ENCODE measurements at places on chromosomes 3 and 15.

- DNase-seq, result no peak
Measured at GRCh38 chr3:124800511-124801258, 70.4 kb downstream of the UMPS start.

GRCh38 chr3:144341471-144341870 is 369.8 kb downstream of the DIPK2A start:
- DNase-seq, result no peak

GRCh38 chr3:102510663-102511062 is 75.8 kb downstream of the ZPLD1 start:
- DNase-seq, result no peak

- DNase-seq, result peak; percentile 23
Measured at GRCh38 chr3:24678021-24678420, 183.4 kb upstream of the THRB start.

DNA sequence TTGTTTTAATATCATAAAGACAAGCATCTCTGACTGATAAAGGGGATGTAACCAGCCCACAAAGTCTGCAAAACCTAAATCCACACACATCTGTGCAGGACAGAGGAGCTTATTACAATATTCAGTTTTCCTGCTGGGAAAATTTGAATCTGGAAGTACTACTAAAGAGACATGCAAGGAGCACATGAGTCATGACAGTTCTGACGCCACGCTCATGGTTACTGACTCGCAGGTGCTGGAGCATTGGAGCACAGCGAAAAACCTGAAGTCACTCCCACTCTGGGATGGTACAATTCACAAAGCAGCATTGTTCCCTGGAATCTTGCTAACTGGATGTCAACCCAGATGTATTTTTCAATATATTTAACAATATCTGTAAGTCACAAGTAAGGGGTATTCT is 7.6 kb upstream of the ISL2 start:
- DNase-seq, result peak; percentile 20

DNA sequence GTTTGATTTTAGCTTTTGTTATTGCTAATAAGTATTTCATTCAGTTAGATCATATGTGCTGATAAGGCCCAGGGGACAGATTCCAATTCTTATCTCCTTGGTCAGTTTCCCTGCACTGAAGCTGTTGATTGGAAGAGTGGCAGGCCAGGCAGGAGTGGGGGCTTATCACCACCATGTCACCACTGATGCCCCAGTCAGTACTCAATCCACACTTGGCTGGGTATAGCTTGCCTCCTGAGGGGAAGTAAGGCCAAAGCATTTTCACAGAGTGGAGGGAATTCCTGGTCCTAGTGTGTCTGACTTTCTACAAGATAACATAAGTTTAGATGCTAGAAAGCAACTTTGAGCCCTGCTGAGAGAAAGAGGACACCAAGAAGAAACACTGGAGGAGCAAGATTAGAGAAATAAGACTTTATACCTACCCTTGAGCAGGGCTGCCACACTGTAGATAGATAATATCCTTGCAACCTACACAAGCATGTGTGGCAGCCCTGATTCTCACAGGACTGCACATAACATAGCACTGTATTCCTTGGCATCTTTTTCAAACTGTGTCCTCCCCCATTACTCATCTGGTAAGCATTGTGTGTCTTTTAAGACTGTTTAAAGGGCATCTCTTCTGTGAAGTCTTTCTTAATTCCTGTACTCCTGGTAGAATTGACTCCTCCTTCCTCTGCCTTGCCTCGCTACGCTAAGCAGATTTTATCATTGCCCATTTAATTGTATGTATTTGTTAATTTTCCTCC is 24.3 kb downstream of the OXNAD1 start:
- peak; percentile 35 for DNase-seq

DNA sequence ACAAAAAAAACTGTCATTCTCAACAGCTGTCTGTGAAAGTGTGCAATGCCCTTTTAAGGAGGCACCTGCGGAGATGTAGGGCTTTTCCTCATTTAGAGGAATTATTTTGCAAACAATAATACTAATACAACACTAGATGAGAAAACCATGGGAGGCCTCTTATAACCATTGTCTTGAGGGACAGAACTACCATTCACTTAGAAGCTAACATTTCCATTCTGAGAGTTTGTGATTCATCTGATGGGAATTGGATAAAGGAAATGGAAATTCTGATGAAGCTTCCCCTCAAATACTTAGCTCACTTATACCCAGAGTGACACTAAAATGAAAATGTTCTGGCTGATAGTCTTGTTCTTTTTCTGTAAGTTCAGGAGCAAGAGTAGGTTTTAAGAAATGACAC is 147.7 kb downstream of the CADPS start:
- DNase-seq, result peak; percentile 14

DNA sequence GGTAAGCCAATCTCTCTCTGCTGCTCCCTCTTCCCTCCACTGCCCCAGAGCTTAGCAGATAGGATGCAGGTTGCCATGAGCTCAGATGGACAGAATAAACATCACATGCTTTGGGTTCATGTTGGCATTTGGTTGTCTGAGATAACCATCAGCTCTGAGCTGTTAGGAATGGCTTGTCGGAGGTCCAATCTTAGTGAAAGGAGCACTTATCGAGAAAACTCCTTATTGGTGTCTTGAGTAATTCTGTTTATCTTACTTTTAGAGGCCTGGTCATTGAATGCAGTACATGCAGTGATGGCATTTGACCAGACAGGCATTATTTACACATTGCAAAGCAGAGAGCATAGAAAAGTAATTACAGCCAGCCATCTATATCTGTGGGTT is 99.7 kb downstream of the CEMIP start:
- DNase-seq, result no peak

GRCh38 chr3:126540951-126541627 is 17.1 kb downstream of the CHST13 start:
- DNase-seq, result no peak

DNA sequence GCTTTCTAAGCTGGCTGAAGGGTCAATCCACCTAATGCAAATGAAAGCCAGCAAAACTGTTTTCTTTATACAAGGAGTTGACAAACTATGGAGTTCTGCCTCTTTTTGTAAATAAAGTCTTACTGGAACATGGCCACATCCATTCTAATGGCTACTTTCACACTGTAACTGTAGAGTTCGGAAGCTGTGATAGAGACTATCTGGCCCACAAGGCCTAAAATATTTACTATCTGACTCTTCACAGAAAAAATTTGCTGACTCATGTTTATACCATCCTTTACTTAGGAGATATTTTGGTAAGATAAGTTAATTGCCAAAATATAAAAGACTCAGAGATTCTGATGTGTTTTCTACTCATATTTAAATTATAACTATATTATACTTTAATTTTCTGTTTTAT is 93.7 kb upstream of the GK5 start:
- peak; percentile 20 for DNase-seq

DNA sequence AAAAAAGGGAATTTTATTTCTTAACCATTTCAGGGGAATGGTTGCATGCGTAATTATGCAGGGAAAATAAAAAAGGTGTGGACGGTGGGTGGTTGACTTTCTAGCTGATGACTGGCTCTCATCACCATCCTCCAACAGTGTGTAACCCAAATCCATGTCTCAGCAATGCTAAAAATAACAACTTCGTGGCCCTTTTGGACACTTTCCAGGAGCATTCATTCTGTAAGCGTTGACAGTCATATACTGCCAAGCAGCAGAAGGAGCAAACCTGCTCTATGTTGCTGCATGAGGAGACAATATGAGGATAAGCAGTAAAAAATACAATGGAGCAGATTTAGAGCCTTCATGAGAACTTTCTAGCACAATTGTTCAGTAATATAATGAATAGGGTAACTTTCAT is 189.1 kb downstream of the ANXA2 start:
- DNase-seq, result no peak

DNA sequence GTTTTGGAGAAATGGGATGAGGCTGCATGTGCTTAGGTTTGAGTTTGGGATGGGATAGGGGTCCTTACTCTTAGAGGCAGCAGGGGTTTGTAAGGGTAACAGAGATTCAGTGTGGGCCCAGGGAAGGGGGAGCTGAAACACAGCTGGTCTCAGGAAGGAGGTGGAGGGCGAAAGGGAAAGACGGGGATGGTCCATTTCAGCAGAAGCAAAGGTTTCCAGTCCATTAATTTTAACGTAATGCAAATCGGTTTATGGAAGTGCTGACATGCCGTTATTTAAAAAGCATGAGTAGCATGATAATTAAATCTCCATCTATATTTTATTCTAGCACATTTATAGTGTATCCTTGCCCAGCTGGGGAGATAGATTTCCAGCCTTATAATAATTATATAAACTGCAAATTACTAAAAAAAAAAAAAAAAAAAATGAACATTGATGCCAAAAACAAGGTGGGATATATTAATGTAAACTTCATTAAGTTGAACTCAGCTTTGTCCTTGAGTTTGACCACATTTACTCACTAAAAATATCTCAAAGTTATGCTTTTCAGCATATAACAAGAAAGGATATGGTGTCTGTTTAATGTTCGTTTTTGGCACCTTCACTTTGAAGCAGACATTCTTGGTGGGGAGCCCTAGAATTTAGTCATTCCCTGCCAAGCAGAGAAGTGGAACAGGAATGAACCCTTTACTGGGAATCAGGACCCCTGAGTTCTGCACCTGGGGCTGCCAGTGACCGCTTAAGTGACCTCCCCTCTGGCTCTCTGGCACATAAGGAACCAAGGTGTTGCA is 234.7 kb downstream of the THSD4 start:
- no peak for DNase-seq

- peak; percentile 19 for DNase-seq
Measured at GRCh38 chr3:126704494-126705214, 614 bp downstream of the CHCHD6 start.

- no peak for DNase-seq
Measured at GRCh38 chr15:79101866-79102581, 11.4 kb upstream of the RASGRF1 start.

DNA sequence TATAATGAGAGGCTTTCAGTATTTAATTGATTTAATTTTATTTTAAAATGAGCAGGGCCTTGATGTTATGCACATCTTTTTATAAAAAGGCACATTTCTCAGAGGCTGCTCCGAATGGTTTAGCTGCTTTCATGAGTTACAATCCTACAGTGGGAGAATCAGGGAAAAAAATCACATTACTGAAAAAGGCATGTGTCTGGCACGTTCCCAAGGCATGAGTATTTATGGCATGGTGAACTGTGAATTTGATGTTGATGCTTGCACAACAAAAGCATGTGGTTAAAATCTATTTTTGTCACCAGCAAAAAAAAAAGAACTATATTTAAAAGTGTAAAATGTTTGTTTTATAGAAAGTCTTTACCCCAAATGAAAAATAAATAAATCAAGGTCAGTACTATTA is 485.2 kb upstream of the ROBO2 start:
- DNase-seq, result peak; percentile 14

DNA sequence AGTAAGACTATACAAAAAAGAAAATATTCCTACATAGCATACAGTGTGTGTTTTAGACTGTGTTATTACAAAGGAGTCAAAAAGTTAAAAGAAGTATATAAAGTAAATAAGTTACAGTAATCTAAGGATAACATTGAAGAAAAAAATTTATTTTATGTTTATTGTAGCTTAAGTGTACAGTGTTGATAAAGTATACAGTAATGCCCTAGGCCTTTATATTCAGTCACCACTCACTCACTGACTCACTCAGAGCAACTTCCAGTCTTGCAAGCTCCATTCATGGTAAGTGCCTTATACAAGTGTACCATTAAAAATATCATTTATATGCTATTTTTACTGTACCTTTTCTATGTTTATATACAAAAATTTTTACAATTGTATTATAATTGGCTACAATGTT is 220.1 kb downstream of the BCHE start:
- no peak for DNase-seq

DNA sequence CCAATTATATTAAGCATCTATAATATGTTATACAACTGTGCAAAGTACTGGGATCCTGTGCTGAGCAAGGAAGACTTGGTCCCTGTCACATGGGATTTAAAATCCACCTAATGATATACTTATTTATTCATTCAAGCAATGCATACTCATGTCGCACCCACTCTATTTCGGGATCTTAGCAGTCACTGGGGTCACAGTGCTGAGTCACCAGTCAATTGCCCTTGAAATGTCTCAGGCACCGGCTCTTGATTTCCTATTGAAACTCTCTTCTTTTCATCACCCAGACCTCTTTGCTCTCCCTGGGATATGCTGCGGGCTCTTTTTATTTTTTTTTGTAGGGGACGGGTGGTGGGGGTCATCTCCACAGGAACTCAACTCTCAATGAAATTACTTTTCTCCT is 194.5 kb upstream of the GAP43 start:
- no peak for DNase-seq

GRCh38 chr3:151445273-151446001 is 15.4 kb downstream of the IGSF10 start:
- DNase-seq, result peak; percentile 91

- no peak for DNase-seq
Measured at GRCh38 chr15:69648775-69649735, 196.4 kb downstream of the RPLP1 start.

DNA sequence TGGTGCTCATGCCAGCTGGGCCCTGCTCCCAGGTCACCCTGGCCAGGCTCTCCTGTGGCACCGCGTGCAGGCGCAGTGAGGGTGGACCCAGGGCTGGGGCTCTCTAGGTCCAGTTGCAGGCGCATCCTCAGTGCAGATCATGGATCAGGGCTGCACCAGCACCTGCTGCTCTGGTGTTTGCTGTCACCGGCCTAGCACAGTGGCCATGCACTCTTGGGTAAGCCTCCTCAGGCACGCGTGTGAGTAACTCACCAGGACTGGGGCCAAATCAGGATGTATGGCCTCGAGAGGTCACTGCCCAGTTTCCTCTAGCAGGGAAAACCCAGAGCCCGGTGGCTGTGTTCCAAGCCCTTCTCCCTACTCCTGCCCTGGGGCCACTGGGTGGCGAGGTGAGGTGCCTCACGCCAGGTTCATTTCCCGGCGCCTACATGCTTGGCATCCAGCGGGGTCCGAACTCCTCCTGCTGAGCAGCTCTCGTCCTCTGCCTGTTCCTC is 45.5 kb upstream of the SLC41A3 start:
- DNase-seq, result no peak

GRCh38 chr3:38507120-38507519 is 11.0 kb downstream of the EXOG start:
- DNase-seq, result no peak
